Stimulated activated CD4-positive, alpha-beta T cell treated with anti-CD3 and anti-CD28 coated beads, TNF-alpha, amount 100 ng/mL, for 48 hours (primary cell): ENCODE measurements at places on chromosomes 16 and 17.
A peak's percentile ranks its signal among the peaks of the same experiment; 100 is the strongest.

GRCh38 chr17:83151442-83152226, 72.2 kb downstream of the METRNL start:
- no peak for DNase-seq

DNA sequence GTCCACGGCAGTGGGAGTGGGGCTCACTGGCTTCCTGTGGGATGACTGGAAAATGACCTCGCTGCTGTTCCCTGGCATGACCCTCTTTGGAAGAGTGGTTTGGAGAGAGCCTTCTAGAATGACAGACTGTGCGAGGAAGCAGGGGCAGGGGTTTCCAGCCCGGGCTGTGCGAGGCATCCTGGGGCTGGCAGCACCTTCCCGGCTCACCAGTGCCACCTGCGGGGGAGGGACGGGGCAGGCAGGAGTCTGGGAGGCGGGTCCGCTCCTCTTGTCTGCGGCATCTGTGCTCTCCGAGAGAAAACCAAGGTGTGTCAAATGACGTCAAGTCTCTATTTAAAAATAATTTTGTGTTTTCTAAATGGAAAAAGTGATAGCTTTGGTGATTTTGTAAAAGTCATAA, 7.8 kb upstream of the RNF213 start:
- DNase-seq = peak; percentile 84

DNA sequence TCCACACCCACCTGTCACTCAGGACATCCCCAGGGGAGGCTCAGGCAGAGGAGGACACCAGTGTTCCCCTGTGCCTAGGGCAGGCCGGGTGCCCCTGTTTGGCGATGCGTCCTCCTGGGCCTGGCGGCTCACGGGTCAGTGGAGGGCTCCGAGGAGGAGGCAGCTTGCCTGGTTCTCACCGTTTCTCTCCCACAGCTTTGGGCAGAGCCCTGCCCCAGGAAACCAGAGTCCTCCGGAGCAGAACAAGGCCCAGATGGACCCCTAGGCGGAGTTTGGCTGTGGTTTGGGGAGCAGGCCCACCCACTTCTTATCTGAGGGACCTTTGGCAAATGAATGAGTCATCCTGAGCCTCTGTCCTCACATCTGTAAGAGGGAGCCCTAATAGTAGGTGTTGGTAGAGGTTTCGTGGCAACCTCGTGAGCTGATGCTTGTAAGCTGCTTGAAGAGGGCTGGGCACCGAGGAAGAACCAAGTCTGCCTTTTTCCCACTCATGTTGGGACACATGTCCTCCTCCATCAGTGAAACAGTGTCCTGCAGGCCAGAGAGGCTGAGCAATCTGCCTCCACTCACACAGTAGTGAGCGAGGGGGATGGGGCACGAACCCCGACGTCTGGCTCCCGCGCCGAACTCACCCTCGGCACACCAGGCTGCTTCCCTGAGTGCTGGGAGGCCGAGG, 247.0 kb upstream of the CIBAR2 start:
- no peak for DNase-seq

DNA sequence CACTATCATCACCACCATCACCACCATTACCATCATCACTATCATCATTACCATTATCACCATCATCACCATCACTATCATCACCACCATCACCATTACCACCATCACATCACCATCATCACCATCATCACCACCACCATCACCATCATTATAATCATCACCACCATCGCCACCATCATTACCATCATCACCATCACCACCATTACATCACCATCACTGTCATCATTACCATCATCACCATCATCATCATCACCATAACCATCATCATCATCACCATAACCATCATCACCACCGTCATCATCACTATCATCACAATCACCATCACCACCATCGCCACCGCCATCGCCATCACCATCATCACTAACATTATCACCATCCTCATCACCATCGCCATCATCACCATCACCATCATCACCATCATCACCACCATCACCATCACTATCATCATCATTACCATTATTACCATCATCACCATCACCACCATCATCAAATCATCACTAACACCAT, 4.9 kb upstream of the JPH3 start:
- no peak for DNase-seq

DNA sequence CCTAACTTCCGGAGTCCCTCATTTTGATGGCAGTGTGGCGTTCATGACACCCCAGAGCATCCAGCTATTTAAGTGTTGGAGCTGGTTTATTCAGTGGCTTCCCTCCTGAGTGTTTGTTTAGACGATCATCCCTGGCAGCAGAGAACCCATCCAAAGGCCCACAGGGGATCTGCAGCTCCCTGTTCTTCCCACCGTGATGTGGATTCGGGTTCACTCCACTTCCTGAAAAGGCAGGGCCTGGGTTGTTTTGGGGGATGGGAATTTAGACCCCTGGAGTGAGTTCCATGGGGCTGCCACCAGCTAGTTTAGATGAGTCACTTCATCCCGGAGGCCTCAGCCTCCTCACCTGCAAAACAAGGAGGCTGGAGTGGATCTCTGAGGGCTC, 2.3 kb downstream of the KSR1 start:
- DNase-seq = no peak
